Endothelial cell (in vitro differentiated cells): ENCODE measurements at places on chromosomes 5 and 9. TPM values are rescaled to one million over a fixed set of nuclear protein-coding genes. Genes with fewer than 3 reads are reported as not detected.

DNA sequence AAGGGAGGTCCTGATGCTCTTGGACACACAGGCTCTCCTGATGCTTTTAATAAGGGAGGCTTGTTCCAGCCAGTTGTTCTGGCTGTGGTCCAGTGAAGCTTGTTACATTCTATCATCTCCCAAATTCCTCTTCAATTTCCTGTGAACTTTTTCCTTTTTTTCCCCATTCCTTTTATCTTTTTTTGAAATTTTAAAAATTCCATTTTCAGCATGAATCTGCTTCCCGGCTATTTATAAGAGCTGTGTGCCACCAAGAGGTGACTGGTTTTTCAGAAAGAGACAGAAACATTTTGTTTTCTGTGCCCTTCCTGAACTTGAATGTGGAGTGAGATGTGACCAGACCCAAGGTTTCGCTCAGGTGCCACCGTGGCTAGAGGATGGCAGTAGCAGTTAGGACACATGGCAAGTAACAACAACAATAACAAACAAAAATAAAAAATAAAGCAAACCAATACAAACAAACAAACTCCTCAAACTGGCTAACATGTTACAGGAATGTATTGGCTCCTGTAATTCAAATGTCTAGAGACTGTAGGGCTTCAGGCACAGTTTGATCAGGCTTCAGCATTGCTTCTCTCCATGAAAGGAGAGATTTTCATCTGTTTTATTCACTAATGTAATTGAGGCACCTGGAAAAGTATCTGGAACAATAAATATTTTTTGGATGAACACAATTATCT, 121.1 kb downstream of the BOD1 start:
- H3K27me3 ChIP-seq: peaks cover 3% of the 10 kb centered on the region

DNA sequence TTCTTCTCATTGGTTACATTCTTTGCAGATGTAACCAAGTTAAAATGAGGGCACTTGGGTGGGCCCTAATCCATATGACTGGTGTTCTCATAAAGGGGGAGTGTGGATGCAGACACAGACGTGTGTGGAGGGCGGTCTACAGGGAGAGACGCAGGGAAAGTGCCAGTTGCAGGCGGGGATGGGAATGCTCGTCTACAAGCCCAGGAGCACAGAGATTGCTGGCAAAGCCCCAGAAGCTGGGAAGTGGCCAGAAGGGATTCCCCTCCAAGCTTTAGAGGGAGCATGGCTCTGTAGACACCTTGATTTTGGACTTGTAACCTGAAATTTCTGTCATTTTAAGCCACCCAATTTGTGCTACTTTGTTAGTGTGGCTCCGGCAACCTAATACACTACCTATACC, 96.8 kb upstream of the CTSL start:
- H3K4me1 ChIP-seq: peaks cover 17% of the 10 kb centered on the region
- DNase-seq: no peak
- peaks cover 5% of the 10 kb centered on the region for H3K36me3 ChIP-seq
- H3K4me3 ChIP-seq: no peak overlapping the region
- no peak overlapping the region for H3K27ac ChIP-seq

DNA sequence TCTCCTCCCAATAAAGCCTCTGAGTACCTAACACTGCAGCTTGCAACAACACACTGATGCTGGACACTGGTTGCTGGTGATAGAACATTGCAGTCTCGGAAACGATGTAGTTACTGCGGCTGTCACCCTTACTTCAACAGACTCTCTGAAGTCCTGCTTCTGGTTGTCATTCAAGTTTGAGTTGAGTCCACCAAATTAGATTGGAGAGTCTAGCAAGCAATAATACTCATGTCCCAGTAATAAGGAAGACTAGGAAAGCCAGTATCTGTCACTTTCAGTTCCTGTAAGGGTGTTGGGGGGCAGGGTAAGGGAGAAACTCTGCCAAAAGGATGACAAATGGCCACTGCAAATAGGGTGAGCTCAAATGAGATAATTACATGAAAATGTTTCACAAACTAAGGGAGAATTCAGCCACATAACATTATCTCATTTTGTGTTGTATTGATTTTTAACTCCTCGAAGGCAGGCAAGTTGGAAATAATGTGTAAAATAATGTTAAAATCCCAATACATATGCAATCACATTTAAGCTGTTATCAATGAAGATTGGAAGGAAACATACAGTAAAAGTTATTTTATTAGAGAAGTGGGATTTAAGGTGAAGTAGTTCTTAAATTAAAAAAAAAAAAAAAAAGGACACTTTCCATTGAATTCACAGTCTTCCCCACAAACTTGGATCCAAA, 849 bp upstream of the IFT74 start:
- H3K4me3 ChIP-seq: peak overlapping the region; percentile 95
- H3K27ac ChIP-seq: peak overlapping the region; percentile 97
- H3K36me3 ChIP-seq: no peaks in the 10 kb centered on the region
- H3K27me3 ChIP-seq: peaks cover 4% of the 10 kb centered on the region
- DNase-seq: no peak
- H3K4me1 ChIP-seq: peaks cover 14% of the 10 kb centered on the region

- peak; percentile 89 for DNase-seq
- peaks cover 20% of the 10 kb centered on the region for H3K4me1 ChIP-seq
- H3K36me3 ChIP-seq: no peaks in the 10 kb centered on the region
- H3K27me3 ChIP-seq: peaks cover 2% of the 10 kb centered on the region
- peak overlapping the region; percentile 42 for H3K27ac ChIP-seq
Observed at GRCh38 chr5:38265546-38266179, 7.3 kb downstream of the EGFLAM start.

SLC2A6 gene
- total RNA-seq: 32.5 TPM

GRCh38 chr5:89265511-89266179, 382.7 kb upstream of the MEF2C start:
- DNase-seq: no peak
- peaks cover 2% of the 10 kb centered on the region for H3K27me3 ChIP-seq
- H3K4me3 ChIP-seq: no peak overlapping the region
- no peaks in the 10 kb centered on the region for H3K36me3 ChIP-seq
- no peak overlapping the region for H3K27ac ChIP-seq

DNA sequence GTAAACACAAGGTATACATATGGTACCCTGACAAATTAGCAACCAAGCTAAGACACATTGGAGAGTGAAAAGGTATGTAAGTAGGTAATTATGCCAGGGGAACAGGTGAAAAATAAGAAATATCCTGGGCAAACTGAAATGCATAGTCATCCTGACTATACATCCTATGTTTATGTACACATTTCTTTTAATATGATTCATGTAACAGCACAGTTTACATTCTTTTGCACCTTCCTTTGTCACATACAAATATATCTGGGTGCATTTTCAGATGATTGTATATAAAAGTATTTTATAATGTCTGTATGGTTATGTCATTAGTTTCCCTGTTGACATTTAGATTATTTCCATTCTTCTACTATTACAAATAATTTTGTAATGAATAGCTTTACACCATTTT, 1146.9 kb downstream of the EFNA5 start:
- no peak for DNase-seq
- H3K27me3 ChIP-seq: no peaks in the 10 kb centered on the region
- no peak overlapping the region for H3K4me3 ChIP-seq
- no peaks in the 10 kb centered on the region for H3K4me1 ChIP-seq

ICE1 gene
- total RNA-seq: 34.9 TPM

MCTP1 gene
- 2.2 TPM for total RNA-seq

SH2D3C gene
- 137 TPM for total RNA-seq

DNA sequence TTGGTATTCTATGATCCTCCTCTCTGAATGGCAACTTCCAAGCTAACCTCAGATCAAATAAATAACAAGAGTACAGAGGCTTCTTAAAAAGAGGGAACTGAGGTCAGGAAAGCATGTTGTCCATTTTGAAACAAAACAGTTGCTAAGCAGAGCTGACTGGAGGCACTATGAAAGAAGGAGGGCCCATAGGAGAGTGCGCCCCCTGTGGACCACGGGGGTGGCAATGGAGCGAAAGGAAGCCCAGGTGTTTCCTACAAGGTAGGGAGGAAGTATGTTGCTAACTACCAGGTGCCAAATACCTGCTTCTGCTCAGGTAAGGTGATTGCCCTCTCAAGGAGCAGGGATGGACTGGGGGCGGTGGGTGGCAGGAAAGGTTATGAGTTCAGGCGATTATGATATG, 101.8 kb upstream of the MAST4 start:
- no peaks in the 10 kb centered on the region for H3K36me3 ChIP-seq
- peak overlapping the region; percentile 19 for H3K27ac ChIP-seq
- no peak for DNase-seq
- H3K4me3 ChIP-seq: no peak overlapping the region

WNT8A gene
- total RNA-seq: 0.69 TPM

GRCh38 chr9:83231039-83231438, 168.1 kb upstream of the RASEF start:
- H3K27ac ChIP-seq: no peak overlapping the region
- no peaks in the 10 kb centered on the region for H3K4me1 ChIP-seq
- no peaks in the 10 kb centered on the region for H3K36me3 ChIP-seq
- H3K4me3 ChIP-seq: no peak overlapping the region
- peaks cover 2% of the 10 kb centered on the region for H3K27me3 ChIP-seq
- peak; percentile 15 for DNase-seq

DNA sequence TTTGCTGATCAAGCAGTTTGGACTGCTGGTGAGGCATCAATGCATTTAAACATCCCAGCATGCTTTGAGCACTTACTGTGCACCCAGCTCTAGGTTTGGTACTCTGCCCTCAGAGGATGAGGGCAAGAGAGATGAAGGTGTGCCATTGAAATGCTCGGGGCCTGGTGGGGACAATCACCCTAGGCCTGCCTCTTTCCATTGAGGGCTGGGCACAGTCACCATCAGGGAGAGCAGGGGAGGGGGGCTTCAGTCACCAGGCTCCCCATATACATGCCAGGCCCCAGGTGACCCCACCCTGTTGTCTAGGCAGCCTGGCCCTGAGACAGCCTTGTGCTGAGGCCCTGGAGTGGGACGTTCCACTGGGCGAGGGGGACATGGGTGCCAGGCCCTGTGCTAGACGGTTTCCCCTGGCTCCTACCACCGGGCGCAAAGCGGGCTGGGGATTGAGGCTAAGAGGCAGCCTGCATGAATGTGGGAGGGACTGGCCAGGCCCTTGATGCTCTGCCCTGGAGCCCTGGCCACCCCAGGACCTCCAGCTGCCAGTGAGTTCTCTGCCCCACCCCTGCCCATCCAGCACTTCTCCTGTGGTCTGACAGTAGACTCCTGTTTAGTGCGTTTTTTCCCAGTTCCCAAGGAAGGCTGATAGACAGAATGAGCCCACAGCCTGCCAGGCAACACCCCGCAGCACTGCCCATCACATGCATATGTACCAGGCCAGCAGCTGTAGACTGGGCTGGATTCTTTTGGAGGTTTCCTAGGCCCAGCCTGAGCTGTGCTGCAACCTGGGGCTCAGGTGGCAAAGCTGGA, 18.9 kb downstream of the TCF7 start:
- peaks cover 13% of the 10 kb centered on the region for H3K27me3 ChIP-seq
- H3K27ac ChIP-seq: no peak overlapping the region
- H3K4me3 ChIP-seq: no peak overlapping the region
- DNase-seq: no peak
- H3K36me3 ChIP-seq: peaks cover 20% of the 10 kb centered on the region

- peaks cover 4% of the 10 kb centered on the region for H3K36me3 ChIP-seq
- H3K27me3 ChIP-seq: peaks cover 11% of the 10 kb centered on the region
- H3K4me3 ChIP-seq: peak overlapping the region; percentile 94
- peak overlapping the region; percentile 57 for H3K27ac ChIP-seq
- H3K4me1 ChIP-seq: peaks cover 3% of the 10 kb centered on the region
Observed at GRCh38 chr5:16178745-16179372, 732 bp downstream of the MARCHF11 start.

DNA sequence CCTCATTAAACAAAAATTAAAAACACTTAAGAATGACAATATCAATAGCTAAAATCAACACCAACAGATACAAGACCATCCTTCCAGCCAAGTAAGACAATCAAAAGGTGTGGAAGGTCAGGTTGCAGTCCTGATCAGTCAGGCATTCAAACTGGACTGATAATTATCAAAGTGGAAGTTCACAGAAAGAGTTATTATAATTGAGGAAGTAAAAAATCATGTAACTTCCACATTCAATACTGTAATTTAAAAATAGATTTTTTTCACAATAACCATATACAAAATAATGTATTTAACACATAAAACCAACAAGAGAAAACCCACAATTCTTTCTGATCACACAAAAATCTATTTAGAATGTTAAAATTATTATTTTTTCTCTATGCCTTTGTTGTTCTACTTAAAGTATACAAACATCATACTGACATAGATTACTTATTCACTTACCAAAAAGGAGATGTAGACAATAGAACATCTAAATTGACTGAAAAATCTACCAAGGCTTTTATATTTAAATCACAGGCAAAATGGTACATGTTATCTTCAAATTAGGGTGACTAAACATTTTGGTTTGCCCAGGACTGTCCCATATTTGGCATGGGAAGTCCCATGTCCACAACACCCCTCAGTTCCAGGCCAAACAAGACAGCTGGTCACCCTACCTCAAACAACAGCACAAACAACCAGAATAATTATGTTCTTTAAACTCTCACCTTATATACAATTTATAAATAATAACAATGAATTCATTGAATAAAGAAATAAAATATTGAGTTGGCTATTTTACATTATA, 142.5 kb upstream of the SLC24A2 start:
- H3K27me3 ChIP-seq: peaks cover 6% of the 10 kb centered on the region
- no peak overlapping the region for H3K4me3 ChIP-seq
- H3K27ac ChIP-seq: no peak overlapping the region
- DNase-seq: no peak

DNA sequence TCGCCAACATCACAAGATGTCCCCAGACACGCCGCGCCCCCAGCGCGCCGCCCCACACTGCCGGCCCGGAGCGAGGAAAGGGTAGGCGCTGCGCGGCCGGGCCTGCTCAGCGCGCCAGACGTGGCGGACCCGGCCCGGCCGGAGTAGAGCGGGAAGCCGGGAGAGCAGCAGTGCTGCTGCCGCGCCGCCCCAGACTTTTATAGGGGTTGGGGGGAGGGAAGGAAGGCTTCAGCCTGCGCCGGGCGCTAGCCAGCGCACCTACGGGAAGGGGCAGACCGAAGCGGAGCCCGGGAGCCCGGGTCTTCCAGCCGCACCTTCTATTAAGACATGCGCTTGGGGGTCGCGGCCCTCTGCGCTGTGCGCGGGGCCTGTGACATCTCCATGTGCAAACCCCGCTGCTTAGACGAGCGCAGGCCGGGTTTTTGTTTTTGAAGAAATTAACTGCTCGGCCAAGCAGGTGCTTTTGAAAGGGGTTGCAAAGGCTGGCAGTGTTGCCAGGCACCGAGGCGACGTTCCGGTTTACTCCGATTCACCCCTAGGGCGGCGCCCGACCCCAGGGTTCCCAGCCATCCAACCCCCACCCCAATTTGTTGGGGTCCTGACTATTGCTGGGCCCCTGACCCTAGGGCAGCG, 353 bp upstream of the PAX5 start:
- no peak overlapping the region for H3K4me3 ChIP-seq
- H3K27me3 ChIP-seq: peaks cover 30% of the 10 kb centered on the region
- H3K27ac ChIP-seq: no peak overlapping the region
- peak; percentile 58 for DNase-seq

- H3K27ac ChIP-seq: no peak overlapping the region
- no peaks in the 10 kb centered on the region for H3K4me1 ChIP-seq
- H3K36me3 ChIP-seq: peaks cover 53% of the 10 kb centered on the region
Observed at GRCh38 chr9:33065157-33066076, 11.1 kb downstream of the SMU1 start.

- no peaks in the 10 kb centered on the region for H3K36me3 ChIP-seq
- H3K27me3 ChIP-seq: no peaks in the 10 kb centered on the region
- no peaks in the 10 kb centered on the region for H3K4me1 ChIP-seq
- H3K4me3 ChIP-seq: no peak overlapping the region
- H3K27ac ChIP-seq: no peak overlapping the region
Observed at GRCh38 chr5:125823572-125823971, 599.6 kb upstream of the GRAMD2B start.
